ENCODE measurements at places on chromosomes 4 and X.

DNA sequence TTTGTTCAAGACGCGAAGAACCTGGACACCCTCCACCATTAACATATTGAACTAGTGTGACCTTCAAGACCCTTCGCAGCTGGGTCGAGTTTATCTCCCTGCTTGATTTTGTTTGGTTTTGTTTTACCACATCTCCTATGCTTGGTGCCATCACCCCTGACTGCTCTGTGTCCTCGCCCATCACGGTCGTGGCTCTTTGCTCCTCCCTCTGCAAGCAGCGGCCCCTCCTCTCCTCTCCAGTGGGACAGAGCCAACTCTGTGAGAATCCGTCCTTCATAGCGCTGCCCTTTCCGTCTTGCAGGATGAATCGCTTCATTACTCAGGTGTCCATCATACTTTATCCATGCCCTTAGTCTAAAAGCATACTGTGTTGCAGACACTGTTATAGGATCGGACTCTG is 9.1 kb upstream of the FAM149A start:
- DNase-seq: no peak

- DNase-seq: peak; percentile 7
Observed at GRCh38 chrX:155857561-155857960, 23.6 kb upstream of the VAMP7 start.

DNA sequence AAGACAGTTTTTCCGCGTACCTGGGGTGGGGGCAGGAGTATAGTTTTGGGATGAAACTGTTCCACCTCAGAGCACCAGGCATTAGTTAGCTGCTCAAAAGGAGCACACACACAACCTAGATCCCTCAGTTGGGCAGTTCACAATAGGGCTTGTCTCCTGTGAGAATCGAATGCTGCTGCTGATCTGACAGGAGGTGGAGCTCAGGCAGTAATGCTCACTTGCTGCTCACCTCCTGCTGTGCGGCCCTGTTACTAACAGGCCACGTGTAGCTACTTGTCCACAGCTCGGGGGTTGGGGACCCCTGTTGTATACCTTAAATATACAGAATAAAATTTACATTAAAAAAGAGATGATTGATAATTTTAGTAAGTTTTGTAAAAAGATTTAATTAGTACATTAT is 191.5 kb downstream of the SLC7A11 start:
- no peak for DNase-seq

- no peak for DNase-seq
Observed at GRCh38 chr4:108119199-108119800, 49.4 kb downstream of the LEF1 start.

DNA sequence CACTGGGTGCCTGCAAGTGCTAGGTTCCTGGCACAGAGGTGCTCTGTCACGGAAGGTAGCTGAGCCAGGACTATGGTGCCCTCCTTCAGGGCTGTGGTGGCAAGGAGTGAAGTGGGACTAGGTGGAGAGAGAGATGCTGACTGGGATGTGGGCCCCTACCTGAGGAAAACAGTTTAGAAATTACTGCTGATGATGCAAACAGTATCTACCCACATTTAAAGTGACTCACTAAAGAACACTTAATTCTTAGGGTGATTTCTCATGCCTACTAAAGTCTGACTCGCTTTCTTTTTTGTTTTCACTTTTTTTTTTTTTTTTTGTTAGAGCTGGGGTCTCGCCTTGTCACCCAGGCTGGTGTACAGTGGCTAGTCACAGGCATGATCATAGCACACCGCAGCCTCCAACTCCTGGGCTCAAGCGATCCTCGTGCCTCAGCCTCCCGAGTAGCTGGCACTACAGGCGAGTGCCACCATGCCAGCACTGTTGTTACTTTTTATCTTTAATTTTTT is 3.1 kb downstream of the ZNF185 start:
- DNase-seq: no peak

GRCh38 chr4:176837169-176837895 is 44.6 kb upstream of the VEGFC start:
- peak; percentile 54 for DNase-seq

GRCh38 chr4:150248181-150248580 is 169.9 kb downstream of the DCLK2 start:
- peak; percentile 46 for DNase-seq

- no peak for DNase-seq
Observed at GRCh38 chr4:165299399-165300060, 27.9 kb upstream of the MSMO1 start.

GRCh38 chr4:121736735-121737351 is 28.1 kb downstream of the SMIM43 start:
- peak; percentile 70 for DNase-seq

GRCh38 chrX:42695800-42696358 is 82.1 kb downstream of the PPP1R2C start:
- no peak for DNase-seq

DNA sequence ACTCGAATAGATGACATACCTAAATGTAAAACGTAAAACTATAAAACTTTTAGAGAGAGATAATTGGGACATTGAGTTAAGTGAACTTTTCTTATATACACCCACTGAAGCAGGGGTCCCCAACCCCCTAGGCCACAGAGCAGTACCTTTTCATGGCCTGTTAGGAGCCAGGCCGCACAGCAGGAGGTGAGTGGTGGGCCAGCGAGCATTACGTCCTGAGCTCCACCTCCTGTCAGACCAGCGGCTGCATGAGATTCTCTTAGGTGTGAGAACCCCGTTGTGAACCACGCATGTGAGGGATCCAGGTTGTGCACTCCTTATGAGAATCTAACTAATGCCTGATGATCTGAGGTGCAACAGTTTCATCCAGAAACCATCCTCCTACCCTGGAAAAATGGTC is 114.8 kb downstream of the HMX1 start:
- DNase-seq: no peak

DNA sequence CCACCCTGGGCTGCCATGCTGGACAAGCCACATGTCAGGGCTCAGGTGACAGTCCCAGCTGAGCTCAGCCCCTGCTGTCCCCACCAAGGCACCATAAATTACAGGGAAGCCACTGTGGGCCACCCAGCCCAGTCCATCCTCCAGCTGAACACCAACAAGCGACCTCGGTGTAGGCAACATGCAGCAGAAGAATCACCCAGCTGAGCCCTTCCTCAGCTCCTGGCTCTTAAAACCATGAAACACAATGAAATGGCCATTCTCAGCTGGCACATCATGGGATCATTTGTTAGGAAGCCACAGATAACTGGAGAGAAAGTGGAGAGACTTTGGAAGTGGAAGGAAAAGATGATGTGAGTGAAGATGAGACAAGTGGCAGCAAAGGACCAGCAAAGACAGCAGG is 23.3 kb upstream of the MAN2B2 start:
- no peak for DNase-seq

- DNase-seq: no peak
Observed at GRCh38 chr4:135186002-135186401, 984.4 kb upstream of the PABPC4L start.

GRCh38 chr4:3780347-3781171 is 14.4 kb downstream of the ADRA2C start:
- DNase-seq: no peak

DNA sequence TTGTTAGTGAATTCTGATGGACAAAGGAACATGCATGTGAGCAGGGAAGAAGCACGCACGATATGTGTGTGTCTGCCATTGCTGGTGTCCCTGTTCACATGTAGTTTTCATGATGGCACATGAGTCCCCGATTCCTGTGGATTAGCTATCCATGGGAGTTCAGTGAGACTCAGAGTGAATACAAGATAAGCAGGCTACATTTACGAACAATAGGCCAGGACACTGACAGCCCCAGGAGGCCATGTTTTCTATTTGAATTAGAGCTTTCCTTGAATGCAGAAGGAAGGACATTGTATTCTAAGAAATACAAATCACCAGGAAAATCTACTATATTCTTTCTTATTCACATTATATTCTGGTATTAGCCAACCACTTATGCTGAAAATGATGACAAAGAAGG is 171.4 kb downstream of the PPP1R2C start:
- no peak for DNase-seq

GRCh38 chr4:177064729-177065394 is 244.8 kb upstream of the NEIL3 start:
- no peak for DNase-seq

DNA sequence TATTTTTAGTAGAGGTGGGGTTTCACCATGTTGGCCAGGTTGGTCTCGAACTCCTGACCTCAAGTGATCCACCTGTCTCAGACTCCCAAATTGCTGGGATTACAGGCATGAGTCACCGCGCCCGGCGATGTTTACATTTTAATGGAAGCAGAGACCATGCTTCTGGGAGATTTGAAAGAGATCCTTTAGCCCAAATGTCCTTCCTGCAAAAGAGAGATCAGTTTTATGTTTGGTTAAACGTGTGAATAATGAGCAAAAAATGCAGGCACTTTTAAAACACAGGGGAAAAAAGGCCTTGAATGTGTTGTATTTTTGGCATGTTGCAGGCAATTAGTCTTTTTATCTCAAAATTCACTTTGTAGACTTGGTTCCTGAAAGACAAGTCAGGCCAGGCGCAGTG is 95.8 kb upstream of the ELOVL6 start:
- DNase-seq: peak; percentile 42

DNA sequence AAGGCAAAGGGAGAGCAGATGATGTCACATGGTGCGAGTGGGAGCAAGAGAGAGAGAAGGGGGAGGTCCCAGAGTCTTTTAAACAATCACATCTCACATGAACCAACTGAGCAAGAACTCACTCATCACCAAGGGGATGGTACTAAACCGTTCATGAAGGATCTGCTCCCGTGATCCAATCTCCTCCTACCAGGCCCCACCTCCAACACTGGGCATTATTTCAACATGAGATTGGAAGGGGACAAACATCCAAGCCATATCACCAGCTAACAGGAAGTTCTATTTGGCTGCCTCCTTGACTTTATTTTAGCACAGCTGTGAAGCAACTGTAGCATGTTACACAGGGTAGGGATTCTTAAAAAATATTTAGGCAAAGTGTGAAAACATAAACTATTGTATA is 102.5 kb downstream of the DDIT4L start:
- peak; percentile 16 for DNase-seq

- DNase-seq: no peak
Observed at GRCh38 chr4:5974321-5974720, 43.9 kb downstream of the C4orf50 start.

DNA sequence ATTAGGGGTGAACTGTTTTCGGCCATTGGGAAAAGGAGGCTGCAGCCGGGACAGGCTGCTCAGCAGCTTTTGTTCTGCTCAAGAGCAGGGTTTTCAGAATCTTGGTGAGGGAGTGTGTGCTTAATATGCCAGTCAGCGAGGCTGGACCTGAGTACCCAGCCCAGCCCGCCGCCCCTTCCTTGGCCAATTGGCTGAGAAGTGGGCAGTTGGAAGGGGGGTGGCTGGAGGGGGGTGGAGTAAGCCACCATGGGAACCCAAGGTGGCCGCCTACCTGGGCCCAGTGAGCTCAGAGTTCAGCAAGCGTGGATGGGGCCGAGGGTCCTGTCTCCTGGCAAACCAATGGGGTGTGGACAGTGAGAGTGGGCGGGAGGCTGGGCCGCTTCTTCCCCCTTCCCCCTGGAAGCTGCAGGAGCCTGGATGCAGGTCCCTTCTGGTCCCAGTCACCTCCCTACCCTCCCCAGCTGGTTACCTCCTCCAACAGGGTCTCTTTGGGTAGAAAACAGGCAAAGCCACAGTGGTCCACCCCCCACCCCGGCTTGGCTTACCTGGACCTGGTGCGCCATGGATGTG is 52.5 kb downstream of the SORCS2 start:
- no peak for DNase-seq

DNA sequence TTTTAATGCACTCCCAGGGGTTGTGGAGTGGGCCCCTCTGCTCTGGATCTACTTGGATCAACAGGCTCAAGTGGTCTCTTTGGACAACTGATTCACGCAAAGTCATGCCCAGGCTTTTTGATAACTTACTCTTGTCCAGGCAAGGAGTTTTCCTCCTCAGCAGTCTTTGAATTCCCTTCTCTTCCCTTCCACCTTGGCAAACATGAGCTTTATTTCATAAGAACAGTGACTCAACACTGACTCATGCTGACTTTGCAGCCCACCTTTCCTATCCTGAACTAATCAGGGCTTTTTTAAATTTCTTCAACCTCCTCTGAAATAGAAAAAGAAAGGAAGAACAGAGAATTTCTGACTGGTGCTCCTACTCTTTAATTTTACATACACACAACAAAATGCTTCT is 132.1 kb upstream of the LDB2 start:
- DNase-seq: peak; percentile 77

DNA sequence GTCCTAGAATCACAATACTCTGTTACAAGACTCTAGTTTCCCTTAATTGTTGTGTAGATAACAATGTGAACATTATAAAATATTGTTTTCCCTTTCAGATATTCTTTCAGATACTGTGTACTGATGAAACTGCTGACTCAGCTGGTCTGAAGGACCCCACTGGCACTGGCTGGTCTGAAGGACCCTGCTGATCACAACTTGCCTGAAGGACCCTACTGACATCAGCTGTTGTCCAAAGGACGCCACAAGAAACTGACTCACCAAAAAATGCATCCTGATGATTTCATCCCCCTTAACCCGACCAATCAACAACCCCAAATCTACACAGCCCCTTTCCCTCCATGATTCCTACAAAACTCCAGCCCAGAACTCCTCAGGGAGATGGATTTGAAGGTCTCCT is 258.8 kb upstream of the GNPDA2 start:
- DNase-seq: no peak

DNA sequence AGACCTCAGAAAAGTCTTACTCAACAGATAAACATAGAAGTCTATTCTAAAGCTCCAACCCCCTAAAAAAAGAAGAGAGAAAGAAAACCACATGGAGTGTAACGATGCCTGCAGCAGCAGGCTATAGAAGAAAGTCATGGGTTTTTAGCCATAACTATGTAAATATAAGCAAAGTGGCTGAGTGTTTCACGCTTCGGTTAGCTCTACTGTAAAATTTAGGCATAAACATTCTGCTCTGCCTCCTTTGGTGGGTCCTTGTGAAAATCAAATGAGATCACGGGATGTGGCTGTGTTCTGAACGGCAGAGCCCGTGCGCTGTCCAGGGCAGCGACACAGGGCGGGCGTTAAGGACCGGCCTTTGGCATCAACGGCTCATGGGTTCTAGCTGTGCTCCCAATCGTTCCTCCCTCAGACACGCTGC is 78.4 kb downstream of the IRF2 start:
- DNase-seq: no peak

GRCh38 chrX:78456909-78457308 is 129.5 kb upstream of the CYSLTR1 start:
- DNase-seq: no peak

DNA sequence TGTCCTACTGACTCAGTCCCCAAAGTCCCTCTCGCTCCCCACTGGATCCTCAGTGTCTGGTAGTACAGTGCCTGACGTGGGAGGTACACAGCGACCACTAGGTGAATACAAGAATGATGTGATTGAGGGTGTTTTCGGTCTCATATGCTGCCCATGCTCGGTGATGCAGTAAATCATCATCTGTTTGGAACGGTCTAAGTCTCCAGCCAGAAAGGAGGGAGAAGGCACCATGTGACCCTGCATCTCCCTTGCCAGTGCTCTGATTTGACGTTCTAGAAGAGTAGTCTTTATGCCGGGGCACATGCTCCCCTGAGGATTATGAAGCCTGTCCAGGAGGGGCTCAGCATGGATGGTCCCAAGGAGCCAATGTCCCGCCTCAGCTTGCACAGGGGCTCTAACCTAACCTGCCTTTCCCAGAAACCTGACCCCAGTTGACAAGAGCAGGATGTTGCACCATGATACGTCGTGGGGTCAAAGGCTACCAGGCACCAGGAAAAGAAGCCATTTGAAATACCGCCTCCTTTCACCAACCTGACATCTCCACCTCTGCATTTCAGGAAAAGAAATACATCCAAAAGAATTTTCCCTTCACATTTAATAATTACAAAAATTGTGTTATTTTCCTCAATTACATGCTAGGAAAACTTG is 13.8 kb upstream of the PLXNB3 start:
- no peak for DNase-seq

GRCh38 chrX:52216541-52216940 is 31.9 kb downstream of the MAGED4 start:
- DNase-seq: no peak

- DNase-seq: no peak
Observed at GRCh38 chrX:43188296-43188695, 410.3 kb upstream of the PPP1R2C start.

All from EH (cell line).